ENCODE measurements at places on chromosomes 5 and 9. TPM values are rescaled to one million over a fixed set of nuclear protein-coding genes. Genes with fewer than 3 reads are reported as not detected.

PDE6A gene
- 0.07 TPM for total RNA-seq

WWC1 gene
- 8.7 TPM for total RNA-seq

DNA sequence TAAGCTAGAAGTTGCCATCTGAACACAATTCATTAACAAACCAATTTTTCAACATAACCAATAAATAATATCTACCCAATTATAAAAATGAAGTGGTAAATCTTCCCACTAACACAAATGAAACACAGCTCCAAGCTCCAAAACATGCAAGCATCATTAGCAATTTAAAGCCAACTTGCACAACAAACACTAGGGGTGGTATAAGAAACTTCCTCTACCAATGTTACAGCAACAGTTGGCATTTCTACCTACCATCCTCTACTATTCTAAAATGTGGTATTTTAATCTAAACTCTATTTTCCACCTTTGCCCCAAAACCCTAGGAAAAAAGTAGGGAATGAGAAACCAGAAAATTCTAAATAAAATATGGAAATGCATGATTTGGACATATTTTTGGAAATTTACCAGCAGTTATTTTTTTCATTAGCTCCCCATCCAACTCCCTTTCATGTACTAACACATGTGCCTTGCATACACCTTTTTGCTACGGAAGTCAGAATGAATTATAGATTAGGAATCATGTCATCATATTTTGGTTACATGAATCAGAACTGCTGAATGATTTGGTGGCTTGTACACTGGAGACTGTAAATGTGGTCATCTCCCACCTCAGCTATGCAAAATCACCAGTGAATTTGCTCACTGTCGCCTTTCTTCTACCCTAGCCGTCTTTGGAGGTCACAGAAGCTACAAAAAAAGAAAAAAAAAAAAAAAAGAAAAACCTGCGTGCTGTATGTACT lies 4.1 kb downstream of the NR6A1 start:
- no peaks in the 10 kb centered on the region for H3K36me3 ChIP-seq
- H3K27ac ChIP-seq = no peak overlapping the region
- no peak overlapping the region for H3K4me3 ChIP-seq

DNA sequence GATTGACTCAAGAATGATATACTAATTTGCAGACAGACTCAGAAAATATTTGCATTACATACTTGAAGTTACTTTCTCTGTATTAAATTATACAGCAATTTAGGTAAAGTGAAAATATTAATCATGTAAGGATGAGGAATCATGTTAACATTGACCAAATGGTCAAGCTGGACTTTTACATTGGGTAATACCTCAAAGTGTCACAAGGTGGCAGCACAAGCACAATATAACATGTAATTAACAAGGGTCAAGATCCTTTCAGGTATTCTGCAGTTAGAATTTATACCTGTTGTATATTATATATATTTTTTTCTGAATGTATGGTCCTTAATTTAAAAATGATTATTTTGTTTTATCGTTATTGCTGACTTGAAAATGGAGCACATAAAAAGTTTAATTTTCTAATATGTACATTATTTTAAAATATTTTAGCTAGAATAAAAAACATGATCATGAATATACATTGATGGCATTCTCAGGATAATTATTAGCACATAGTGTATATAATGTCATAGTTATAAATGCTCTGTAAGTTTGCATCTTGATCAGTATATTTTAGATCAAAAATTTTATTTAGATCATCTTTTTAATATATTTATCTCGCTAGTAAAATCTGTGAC lies 8.6 kb downstream of the HAPLN1 start:
- no peaks in the 10 kb centered on the region for H3K36me3 ChIP-seq
- H3K4me1 ChIP-seq = no peaks in the 10 kb centered on the region

GRCh38 chr5:67195406-67196275 lies 958 bp downstream of the CD180 start:
- H3K27me3 ChIP-seq = no peaks in the 10 kb centered on the region
- H3K4me1 ChIP-seq = no peaks in the 10 kb centered on the region
- no peaks in the 10 kb centered on the region for H3K36me3 ChIP-seq
- no peak for DNase-seq
- H3K4me3 ChIP-seq = no peak overlapping the region

DNA sequence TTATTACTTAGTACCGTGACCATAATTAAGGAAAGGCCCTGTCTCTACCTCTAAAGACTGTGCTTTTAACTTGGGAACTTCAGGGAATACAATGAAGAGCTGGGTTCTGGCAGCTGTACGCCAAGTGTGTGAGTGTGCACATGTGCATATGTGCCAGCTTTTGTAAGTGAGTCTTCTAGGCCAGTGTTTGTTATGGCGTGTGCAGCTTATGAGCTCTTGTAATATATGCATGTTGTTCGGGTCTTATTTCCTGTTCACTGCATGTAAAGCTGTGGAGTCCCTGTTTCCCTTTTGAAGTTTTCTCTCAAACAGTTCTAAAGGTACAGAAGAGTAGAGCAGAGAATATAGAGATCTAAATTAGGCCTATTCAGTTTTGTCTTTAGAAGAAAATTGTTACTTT lies 30.5 kb downstream of the TGFBR1 start:
- no peak overlapping the region for H3K4me3 ChIP-seq
- H3K27ac ChIP-seq = no peak overlapping the region
- no peak for DNase-seq
- H3K27me3 ChIP-seq = no peaks in the 10 kb centered on the region
